Neural progenitor cell (in vitro differentiated cells): ENCODE measurements at places on chromosomes 12 and 14. TPM values are rescaled to one million over a fixed set of nuclear protein-coding genes. Genes with fewer than 3 reads are reported as not detected.

DNA sequence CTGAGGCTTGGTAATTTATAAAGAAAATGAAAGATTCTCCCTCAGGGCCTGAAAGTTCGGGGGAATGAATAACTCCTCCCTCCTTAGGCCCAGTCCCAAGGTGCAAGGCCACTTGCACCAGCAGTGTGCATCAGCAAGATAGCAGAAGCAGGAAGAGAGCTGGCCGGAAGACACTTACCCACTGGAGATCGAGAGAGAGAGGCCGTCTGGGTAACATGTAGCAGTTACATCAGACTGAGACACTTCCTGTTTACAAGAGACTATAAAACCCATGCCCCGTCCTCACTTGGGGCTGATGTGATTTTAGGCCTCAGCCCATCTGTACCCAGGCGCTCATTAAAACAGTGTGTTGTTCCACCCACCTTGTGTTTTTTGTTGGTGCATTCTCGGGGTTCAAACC lies 85.2 kb downstream of the TMTC3 start:
- no peak overlapping the region for H3K4me3 ChIP-seq
- no peak overlapping the region for H3K27ac ChIP-seq
- H3K4me1 ChIP-seq = no peaks in the 10 kb centered on the region
- H3K36me3 ChIP-seq = no peaks in the 10 kb centered on the region

DNA sequence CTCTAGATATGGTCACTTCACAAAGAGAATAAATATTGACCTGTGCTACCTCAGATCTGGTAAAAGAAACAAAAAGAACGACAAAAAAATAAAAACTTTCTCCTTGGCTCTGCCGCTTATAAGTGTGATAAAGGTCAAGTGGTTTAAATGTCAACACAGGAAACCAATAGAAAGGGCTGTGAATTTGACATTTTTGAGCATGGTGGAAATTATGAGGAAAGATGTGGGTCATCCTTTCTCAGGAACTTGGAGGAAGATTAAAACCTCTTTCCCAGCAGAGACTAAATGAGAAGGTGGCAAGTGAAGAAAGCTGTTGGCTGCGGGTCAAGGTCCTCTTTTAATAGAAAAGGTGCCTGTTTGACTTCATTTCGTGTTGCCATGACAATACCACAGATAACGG lies 28.2 kb downstream of the TESPA1 start:
- H3K4me3 ChIP-seq = no peak overlapping the region
- no peaks in the 10 kb centered on the region for H3K36me3 ChIP-seq
- H3K27me3 ChIP-seq = no peaks in the 10 kb centered on the region
- no peak for DNase-seq
- no peak overlapping the region for H3K27ac ChIP-seq

DNA sequence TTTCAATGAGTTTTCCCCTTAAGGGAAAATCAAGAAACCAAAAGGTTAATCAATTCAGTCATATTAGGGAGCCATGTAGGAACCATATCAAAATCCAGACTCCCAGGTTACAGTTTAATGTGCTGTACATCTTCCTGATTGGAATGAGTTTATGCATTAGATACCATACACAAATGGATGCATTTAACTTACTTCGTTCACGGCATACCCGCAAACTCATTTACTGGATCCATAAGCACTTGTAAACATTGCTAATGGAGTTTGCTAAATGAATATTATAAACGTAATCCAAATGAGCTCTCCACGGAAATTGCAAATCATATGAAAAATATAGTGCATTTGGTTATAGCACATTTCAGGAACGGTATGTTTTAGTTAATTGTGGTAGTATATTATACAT lies 228.9 kb upstream of the G2E3 start:
- H3K4me3 ChIP-seq = no peak overlapping the region
- DNase-seq = no peak
- no peak overlapping the region for H3K27ac ChIP-seq
- no peaks in the 10 kb centered on the region for H3K4me1 ChIP-seq

KCTD10 gene
- 40.9 and 57.5 TPM in 2 replicates for total RNA-seq

IFI27 gene
- total RNA-seq = 0.69 and 2.5 TPM in 2 replicates
